T follicular helper cell (primary cell): ENCODE measurements at places on chromosomes 7 and 10.

DNA sequence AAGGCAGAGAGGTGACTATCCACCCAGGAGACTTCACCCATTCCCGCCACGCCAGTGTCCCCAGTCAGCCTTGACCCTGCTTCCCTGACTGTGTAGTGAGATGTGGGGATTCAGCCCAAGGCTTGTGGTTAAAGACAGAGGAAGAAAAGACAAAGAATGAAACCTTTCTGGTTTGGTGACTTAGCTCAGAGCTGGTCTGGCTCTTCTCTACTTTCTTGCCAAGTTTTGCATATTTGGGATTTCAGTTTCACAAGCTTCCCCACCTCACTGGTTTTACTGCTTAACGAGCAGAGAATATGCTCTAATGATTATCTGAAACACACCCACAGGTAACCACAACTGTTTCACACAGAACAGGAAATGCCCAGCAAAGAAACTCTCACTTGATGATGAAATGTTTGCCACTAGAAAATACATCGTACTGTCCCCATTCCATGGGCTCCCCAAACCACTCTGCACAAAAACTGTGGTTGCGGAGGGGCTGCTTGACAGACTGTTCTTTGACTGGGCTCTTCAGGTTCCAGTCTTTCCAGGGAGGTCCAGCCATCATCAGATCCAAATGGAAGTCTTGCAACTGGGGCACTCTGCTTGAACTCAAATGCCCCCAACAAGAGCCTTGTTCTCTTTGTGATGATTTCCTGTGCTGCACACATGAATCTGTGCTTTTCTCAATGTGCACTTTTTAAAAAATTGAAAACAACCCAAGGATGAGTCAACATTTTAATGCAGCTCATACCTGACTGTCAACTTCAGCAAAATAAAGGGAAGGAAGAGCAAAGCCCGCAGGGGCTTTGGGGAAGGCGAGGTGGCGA is 95.5 kb downstream of the CTBP2 start:
- DNase-seq = no peak

GRCh38 chr10:69232252-69232651 is 12.1 kb downstream of the HKDC1 start:
- DNase-seq = no peak

- no peak for DNase-seq
These were observed 56.6 kb downstream of the CHRM2 start for GRCh38 chr7:136925044-136925443.

GRCh38 chr10:73655990-73656298 is at the start of gene SYNPO2L:
Gene SYNPO2L (minus strand): TSS chr10:73656029. CDS start chr10:73655922, 107 bp downstream.
- DNase-seq = no peak

- DNase-seq = no peak
These were observed 59.9 kb downstream of the MGMT start for GRCh38 chr10:129526943-129527342.

DNA sequence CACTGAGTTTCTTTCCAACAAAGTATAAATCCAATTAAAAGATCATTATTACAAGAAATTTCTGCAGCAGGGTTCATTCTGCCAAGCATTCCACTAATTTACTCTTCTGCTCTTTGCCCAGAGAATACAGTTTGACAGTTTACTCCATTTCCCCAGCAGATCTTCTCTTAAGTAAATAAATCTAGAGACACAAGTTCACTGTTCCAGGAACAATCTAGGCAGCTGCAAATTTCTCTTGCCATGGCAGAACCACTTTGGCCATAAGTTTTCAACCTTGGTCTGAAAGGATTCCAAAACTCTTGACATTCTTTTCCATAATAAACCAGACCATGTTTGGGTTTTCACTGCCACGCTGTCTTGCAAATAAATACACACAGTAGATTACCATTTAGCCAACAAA is 11.5 kb downstream of the RGS10 start:
- no peak for DNase-seq

GRCh38 chr7:35593899-35594298 is 101.0 kb downstream of the HERPUD2 start:
- no peak for DNase-seq

DNA sequence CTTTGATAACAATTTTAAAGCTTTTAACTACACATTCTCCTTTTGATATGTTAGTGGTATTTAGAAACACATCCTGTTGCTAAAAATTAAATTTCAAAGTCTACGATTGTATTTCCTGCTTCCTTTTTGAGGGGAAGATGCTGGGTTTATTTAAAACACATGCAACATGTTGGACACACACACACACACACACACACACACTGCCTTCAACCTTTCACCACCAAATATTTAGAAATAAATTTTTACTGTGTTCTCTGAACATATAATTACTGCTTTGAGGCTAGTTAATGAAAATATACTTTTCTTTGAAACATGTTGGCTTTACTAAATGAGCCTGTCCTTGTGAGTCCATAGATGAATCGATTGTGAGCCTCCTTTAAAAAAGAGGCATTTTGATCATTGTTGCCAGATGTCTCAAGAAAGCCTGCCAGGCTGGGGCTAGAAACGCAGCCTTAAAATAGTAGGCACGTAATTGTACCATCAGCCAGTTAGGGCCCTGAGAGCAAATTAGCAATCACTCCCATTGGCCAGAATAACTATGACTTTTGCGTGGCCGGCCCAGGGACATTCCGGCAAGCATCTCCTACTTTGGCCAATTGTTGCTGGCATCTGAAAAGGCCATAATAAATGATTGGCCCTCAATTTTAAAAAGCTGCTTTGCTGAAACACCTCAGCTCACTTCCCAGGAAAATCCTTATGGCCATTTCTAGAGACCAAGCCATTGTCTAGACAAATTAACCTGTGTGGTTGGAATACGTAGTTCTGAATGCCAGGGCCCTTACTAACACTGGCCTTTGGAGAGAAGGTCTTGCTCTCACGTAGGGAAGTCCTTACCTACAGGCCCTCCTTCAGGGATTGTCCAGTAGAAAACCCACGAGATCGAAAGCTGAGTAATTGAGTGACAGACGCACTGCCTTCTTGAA is 9.9 kb upstream of the TEX36 start:
- DNase-seq = no peak
